ENCODE measurements at places on chromosomes 7 and 10.

- DNase-seq, result no peak
Measured at GRCh38 chr10:77689339-77689738, 51.7 kb upstream of the KCNMA1 start.

DNA sequence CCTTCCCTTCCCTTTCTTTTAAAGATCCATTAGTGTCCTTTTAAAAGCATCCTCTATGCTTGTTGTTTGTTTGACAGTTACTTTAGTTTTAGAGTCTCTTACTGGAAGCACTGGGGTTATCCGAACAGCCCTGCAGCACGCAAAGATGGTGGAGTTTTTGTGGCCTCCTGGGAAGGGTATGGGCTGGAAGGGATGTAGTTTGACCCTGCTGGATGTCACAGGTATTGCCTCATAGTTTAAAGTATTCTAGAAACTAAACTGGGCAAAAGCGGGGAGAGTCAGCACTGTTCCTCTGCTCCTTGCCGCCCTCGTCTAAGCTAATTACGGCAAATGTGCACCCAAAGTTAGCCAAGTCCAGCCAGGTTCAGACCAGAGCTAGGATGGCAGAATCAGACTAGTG lies 35.8 kb upstream of the GNAI1 start:
- no peak for DNase-seq

- DNase-seq, result no peak
Measured at GRCh38 chr7:151570366-151570915, 50.7 kb upstream of the RHEB start.

GRCh38 chr10:116866066-116866465 lies 16.8 kb downstream of the ENO4 start:
- no peak for DNase-seq

- DNase-seq, result no peak
Measured at GRCh38 chr10:112875476-112876267, 74.4 kb upstream of the TCF7L2 start.

DNA sequence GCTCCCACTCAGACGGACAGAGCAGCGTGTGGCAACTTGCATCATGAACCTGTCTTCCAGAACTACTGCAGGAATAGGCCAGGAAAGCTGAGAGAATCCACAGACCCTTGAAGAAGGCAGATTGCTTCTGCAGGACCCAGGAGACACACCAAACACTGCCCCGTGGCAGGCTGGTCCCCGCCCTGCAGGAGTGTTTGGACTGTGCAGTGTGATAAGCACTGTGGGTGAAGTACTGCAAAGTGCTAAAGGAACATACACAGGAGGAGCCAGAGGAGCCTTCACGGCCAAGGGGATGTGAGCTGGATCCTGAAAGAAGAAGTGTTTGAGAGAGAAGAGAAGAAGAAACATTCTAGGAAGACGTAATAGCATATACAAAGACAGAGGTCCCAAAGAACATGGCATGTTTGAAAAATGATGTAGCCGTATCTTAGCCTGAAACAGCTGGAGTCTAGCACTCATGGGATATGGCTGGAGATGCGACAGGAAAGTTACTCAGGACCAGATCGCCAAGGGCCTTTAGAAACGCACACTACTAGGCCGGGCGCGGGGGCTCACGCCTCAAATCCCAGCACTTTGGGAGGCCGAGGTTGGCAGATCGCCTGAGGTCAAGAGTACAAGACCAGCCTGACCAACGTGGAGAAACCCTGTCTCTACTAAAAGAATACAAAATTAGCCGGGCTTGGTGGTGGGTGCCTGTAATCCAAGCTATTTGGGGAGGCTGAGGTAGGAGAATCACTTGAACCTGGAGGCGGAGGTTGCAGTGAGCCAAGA lies 96.9 kb upstream of the RHEB start:
- no peak for DNase-seq

- no peak for DNase-seq
Measured at GRCh38 chr7:19670806-19671205, 38.0 kb downstream of the POLR1F start.

- no peak for DNase-seq
Measured at GRCh38 chr10:125399289-125399688, 238.9 kb upstream of the CTBP2 start.

DNA sequence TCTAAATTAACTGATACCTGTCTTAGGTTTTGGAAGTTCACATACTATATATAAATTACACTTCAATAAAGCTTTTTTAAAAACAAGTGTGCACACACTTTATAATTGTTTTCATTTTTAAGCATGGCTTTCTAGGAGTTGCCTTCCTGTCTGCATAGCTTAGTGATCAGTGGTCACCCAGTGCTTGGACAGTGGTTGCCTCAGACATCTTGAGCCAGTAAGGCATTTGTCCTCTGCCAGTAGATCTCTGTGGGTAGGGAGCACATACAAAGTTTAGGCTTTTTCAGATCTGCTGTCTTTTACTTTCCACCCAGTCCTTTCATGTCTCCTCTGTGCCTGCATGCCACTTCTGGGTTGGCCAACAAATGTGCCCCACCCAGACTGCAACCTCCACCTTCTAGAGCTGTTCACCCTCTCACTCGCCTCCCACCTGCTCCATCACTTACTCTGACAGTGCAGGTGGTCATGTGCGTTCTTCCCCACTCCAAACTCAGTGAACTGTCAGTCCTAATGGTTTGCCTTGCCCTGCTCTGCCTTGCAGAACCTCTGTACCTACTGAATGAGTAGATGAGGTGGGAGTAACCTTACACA lies 31.7 kb downstream of the TPST1 start:
- DNase-seq, result no peak

GRCh38 chr7:50610521-50611277 lies 45.5 kb upstream of the DDC start:
- peak; percentile 54 for DNase-seq

DNA sequence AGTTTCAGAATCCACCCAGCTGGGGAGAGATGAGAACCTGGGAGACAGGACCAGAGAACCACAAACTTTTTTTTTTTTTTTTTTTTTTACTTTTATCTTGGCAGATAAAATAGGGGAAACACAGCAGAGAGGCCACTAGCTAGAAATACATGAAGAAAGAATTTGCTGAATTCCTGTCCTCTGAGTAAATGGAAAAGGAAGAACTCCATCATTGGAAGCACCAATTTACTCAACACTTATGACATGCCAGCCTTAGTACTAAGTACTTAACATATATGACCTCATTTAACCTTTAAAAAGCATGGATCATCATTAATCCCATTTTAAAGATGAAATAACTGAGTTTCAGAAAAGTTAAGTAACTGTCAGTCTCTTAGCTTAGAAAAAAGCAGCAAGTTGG lies 343.0 kb upstream of the NPSR1 start:
- no peak for DNase-seq

DNA sequence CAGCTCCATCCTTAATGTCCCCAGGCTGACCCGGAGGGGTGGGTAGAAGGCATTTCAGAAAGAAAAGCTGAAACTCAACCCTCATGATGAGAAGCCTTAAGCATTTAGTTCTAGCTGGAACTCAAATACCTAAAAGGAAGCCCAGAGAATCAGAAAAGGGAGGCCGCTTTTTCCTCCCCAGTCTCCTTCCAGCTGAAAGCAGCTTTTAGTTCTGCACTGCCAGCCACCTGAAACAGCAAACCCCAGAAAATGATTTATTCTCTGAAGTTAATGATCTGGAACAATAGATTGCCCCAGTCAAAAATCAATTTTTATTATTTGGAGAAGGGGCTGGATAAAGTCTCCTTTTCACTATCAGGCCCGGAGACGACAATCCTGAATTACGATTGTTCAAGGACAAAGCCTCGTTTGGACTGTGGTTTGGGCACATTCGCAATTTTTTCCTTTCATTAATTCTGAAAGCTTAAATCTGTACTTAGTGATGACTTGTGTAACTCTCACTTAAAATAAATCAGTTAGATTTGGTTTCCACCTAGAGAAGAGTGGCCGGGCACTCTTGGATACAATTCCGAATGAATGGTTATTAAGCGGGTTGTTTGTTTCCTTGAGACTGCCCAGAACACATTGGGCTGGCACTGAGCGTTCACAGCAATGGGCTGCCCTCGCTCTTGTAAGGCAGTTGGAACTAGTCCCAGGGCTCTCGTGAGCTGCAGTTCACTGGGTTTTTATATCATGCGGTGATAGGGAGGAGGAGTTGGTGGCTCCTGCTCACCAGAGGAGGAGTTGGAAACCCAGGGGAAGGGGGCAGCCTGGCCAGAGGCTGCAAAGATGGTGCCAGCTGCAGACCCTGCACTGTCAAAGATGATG lies 262.2 kb downstream of the CCSER2 start:
- no peak for DNase-seq

GRCh38 chr10:46033602-46034011 lies 3.2 kb upstream of the NCOA4 start:
- DNase-seq, result no peak

DNA sequence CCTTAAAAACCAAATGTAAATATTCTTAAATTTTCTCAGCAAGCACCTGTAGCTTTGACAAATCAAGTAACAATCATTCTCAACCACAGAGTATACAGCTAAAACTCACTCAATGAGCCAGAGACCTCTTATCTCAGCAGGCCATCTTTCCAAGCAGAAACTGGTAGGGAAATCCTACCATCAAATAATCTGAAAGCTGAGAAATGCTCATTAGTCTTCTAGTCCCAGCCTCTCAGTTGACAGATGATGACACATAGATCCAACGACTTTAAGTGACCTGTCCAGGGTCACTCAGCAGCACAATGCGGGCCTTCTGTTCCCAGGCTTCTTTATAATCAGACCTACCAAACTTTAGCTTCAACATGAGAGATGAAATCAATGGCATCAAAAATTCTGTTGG lies 184.6 kb downstream of the SGMS1 start:
- no peak for DNase-seq

GRCh38 chr7:29285444-29285793 lies 90.8 kb downstream of the CHN2 start:
- peak; percentile 74 for DNase-seq

DNA sequence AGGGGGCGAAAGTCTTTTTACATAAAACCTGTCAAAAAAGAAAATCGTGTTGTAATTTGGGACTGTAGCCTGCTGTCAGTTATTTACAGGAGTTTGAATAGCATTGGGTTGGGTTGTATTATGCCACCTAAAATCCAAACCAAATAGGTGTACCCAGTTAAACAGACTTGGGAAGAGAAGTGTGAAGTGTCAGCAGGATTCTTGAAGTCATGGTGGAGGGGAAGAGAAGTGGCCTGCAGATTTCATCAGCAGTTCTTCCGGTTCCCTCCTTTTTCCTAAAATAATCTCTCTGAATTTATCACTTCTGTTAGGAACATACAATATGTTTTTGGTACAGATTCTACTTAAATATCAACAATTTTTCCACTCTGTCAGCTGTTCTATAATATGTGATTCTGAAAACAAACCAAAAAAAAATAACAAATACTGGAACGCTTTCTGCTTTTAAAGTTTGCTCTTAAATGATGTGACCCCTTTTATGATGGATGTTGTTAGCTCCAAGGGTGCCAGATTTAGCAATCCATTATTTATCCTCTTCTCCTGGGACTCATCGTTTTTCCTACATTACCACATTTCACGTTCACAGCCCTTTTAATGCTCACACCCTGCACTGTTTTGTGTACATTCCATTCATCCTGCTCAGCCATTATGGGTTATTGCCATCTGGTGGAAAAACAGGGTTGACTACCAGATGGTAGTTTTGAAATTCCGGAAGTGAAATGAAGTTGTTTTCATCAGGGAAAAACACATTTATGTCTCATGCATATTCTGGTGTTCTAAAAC lies 18.7 kb upstream of the ARHGAP12 start:
- no peak for DNase-seq

GRCh38 chr10:131970946-131971345 lies 10.8 kb downstream of the BNIP3 start:
- no peak for DNase-seq

GRCh38 chr7:1986366-1987083 lies 246.2 kb downstream of the MAD1L1 start:
- DNase-seq, result peak; percentile 9

GRCh38 chr10:125030567-125031197 lies 88.8 kb downstream of the ZRANB1 start:
- DNase-seq, result no peak

DNA sequence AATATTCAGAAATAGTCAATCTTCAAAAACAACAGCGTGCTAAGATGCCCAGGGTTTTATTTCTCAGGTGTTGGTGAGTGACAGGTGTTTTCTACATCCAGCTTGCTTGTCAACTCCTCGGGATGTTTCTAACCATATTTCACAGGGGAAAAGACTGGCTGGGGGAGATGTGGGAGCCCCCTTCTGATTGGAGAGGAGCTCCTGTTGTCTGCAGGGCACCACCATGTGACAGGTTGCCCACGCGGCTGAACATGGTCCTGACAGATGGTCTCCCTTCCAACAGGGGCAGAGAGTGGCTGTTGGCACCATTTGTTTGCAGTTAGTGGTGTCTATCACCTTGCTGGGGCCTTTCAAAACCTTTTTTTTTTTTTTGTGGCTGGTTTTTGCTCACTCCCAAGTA lies 16.5 kb upstream of the GPR26 start:
- DNase-seq, result no peak

- DNase-seq, result no peak
Measured at GRCh38 chr7:78101076-78101475, 302.5 kb downstream of the PHTF2 start.

DNA sequence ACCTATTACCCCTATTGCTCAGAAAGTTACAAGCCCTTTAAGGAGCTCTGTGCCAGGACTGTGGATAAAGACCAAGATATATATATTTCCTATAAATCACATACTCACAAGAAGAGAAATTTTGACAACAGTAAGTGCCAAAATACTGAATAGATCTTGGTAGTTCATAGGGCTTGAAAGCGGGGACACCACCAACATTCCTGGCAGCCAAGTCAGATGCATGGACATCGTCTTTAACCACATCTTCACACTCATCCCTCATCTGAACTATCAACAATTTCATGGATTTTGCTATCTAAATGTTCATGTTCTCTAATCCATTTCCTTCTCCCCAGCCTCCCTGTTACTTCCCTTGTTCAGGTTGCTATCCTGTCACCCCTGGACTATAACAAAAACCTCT lies 67.5 kb upstream of the LRRC17 start:
- no peak for DNase-seq

GRCh38 chr7:52635021-52635420 lies 400.4 kb upstream of the POM121L12 start:
- DNase-seq, result no peak

GRCh38 chr7:68770649-68771048 lies 827.6 kb upstream of the AUTS2 start:
- DNase-seq, result no peak

DNA sequence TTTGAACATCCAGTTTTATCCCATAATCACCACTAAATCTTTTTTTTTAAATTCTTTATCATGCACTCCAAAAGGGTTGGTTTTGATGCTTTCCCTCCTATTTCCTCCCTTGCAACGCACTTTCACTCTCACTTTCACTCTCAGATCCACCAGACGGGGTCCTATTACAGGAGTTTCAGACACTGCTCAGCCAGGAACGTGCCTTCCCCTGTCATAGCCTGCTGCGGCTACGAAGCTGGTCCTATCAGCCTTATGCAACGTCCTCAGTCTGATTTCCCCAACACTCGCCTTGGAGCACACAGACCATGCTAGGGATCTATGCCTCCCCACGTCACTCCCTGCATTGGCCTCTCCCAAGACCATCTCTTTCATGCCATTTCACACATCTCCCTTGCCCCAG lies 23.4 kb downstream of the ZPBP start:
- DNase-seq, result no peak
